Mesendoderm (in vitro differentiated cells): ENCODE measurements at places on chromosomes 1 and 21.

DNA sequence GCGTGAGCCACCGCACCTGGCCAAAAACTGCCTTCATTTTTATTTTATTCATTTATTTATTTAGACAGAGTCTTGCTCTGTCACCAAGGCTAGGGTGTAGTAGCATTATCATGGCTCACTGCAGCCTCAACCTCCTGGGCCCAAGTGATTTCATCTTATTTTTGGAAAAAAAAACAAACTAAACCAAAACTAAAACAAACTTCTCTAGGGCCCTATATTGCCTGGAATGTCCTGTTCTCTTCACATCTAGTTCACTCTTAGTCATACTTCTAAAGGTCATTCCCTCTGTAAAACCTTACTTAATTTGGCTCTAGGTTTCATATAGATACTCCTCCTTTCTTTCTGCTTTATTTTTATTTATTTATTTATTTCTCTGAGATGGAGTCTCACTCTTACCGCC, 15.6 kb downstream of the RPS27 start:
- H3K36me3 ChIP-seq = no peaks in the 10 kb centered on the region
- no peaks in the 10 kb centered on the region for H3K4me1 ChIP-seq
- no peak for DNase-seq
- no peaks in the 10 kb centered on the region for H3K27me3 ChIP-seq
- H3K4me3 ChIP-seq = no peak overlapping the region
- H3K27ac ChIP-seq = no peak overlapping the region

- no peaks in the 10 kb centered on the region for H3K27me3 ChIP-seq
- H3K27ac ChIP-seq = no peak overlapping the region
- H3K4me3 ChIP-seq = no peak overlapping the region
- DNase-seq = no peak
Observed at GRCh38 chr21:39159342-39160063, 23.7 kb downstream of the PSMG1 start.

- H3K27ac ChIP-seq = no peak overlapping the region
- no peak overlapping the region for H3K4me3 ChIP-seq
- no peak for DNase-seq
- H3K36me3 ChIP-seq = no peaks in the 10 kb centered on the region
- H3K4me1 ChIP-seq = no peaks in the 10 kb centered on the region
Observed at GRCh38 chr1:213127074-213127473, 76.0 kb downstream of the RPS6KC1 start.

DNA sequence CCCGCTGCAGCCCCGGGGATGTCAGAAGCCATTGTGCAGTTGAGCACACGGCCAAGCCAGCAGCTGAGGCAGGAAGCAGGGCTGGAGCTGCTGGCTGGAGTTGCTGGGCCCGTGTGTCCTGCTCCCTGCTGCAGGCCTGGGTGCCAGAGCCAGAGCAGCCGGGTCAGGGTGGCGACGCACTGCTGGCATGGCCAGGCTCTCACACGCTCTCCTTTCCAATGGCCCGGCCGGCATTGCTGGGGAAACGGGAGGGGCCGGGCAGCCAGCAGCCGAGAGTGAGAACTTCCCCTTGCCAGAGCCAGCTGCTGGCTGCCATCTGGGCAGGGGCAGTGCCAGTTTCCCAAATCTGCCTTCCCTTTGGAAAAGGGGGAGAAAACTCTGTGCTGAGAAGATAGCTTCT, 82.4 kb upstream of the PROX1 start:
- no peak for DNase-seq
- no peaks in the 10 kb centered on the region for H3K36me3 ChIP-seq
- no peaks in the 10 kb centered on the region for H3K4me1 ChIP-seq
- no peak overlapping the region for H3K4me3 ChIP-seq
- no peak overlapping the region for H3K27ac ChIP-seq

DNA sequence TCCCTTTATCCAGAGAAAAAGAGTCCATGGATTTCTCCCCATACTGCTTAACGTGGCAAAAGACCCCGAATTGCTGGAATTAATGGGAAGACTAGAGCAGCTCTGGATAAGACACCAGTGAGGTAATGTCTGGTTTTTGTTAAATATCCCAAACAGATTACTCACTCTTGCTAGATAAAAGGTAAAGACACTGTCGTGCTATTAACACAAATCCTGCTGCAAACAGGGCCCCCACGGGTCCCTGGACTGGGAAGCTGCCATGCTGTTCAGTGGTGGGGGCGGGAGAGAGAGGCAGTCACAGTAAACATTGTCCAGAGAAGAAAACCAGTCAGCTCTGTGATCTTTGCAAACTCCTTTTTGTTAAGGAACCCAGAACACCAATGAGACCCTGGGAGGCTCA, 15.2 kb upstream of the SRP9 start:
- peaks cover 5% of the 10 kb centered on the region for H3K4me1 ChIP-seq
- peak; percentile 49 for DNase-seq
- no peak overlapping the region for H3K27ac ChIP-seq

DNA sequence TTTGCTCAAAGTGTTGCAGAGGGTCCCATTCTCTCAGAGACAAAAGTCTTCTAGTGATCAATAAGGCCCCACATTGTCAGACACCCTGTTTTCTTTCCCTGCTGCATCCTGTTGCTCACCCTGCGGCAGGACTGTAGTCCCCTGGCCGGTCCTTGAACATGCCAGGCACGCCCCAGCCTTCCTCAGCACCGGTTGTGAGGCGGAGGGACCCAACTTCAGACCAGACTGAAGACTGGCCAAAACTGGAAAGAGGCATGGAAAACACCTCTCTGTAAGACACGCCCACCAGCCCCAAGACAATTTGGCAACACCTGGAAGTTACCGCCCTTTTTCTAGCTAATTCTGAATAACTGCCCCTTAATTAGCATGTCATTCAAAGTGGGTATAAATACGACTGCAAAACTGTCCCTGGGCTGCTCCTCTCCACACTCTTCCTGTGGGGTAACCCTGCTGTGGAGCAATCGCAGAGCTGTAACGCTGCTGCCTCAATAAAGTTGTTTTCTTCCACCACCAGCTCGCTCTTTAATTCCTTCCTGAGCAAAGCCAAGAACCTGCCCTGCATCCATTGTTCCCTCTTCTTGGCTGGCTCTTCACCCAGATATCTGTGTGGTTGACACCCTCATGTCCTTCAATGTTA, 23.8 kb downstream of the PLA2G2A start:
- H3K27ac ChIP-seq = no peak overlapping the region
- H3K27me3 ChIP-seq = no peaks in the 10 kb centered on the region
- no peaks in the 10 kb centered on the region for H3K36me3 ChIP-seq
- no peak overlapping the region for H3K4me3 ChIP-seq
- H3K4me1 ChIP-seq = no peaks in the 10 kb centered on the region
- DNase-seq = no peak

DNA sequence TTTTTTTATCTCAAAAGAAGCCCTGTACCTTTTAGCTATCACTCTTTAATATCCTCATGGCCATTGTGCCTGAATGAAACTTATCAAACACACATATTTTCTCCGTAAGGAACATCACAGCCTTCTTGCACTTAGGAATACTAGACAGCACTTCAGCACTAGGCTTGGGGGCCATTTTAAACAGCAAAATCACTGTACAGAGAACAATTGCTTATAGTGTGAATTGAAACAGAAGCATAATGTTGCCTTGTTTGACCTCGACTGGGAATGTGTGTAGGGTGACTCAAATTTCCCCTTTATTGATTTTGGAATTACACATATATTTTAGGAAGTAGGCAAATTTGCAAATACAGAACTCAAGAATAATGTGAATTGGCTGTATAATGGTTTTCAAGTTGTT, 36.4 kb downstream of the KYAT3 start:
- no peaks in the 10 kb centered on the region for H3K4me1 ChIP-seq
- H3K4me3 ChIP-seq = no peak overlapping the region
- no peaks in the 10 kb centered on the region for H3K27me3 ChIP-seq

- DNase-seq = no peak
- no peaks in the 10 kb centered on the region for H3K27me3 ChIP-seq
- no peak overlapping the region for H3K27ac ChIP-seq
Observed at GRCh38 chr21:32015461-32016139, 142.8 kb downstream of the HUNK start.

GRCh38 chr1:110412576-110412975, 5.1 kb upstream of the LAMTOR5 start:
- no peaks in the 10 kb centered on the region for H3K36me3 ChIP-seq
- H3K27me3 ChIP-seq = no peaks in the 10 kb centered on the region
- H3K4me1 ChIP-seq = peaks cover 1% of the 10 kb centered on the region
- DNase-seq = peak; percentile 91
- no peak overlapping the region for H3K27ac ChIP-seq

DNA sequence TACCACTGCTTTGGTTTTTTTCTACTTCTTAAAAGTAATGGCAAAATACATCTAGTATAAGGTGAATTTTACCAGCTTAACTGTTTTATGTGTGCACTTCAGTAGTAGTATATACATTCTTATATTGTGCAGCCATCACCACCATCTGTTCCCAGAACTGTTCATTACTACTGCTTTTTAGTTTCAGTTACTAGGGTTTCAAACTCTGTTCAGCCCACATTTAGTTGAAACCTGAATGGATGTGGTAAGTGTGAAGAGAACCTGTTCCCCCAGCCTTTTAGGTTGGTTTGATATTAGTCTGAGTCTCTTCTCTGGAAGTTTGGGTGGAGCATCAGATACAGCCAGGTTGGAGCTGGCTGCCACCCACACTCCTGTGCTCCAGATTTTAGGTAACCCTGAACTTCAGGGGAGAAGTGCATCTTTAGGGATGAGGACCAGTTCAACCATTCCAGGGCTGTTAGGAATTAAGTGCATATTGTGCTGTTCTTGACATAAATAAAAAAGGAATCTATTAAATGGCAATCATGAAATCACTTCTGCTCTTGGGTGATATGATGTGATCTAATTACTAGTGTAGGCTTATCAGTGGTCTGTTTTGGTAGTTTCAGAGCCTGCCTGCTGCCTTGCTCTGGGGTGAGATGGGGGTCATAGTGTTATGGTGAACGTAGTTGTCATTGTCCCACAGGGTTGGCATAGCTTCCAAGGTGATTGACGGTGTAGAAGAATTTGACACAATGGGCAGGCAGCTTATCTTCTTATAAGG, 32.1 kb downstream of the URB2 start:
- no peak for DNase-seq
- no peak overlapping the region for H3K27ac ChIP-seq
- H3K27me3 ChIP-seq = no peaks in the 10 kb centered on the region
- H3K36me3 ChIP-seq = peaks cover 3% of the 10 kb centered on the region

DNA sequence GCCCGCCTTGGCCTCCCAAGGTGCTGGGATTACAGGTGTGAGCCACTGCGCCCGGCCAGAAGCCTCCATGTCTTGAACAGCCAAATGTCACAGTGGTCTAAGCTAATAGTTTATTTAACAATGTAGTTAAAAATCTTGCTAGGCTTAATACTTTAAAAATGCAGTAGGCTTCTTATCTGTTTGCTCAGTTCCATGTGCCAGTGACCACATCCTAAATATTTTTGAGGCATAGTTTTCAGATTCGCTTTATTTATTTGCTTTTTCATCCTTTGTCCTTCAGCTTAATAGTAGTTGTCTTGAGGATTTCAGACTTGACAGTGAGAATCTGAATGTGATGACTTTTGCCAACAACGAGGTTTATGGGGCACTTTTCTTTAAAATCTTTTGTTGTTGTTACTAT, 59.9 kb upstream of the PRRX1 start:
- H3K4me3 ChIP-seq = no peak overlapping the region
- H3K27ac ChIP-seq = no peak overlapping the region
- no peaks in the 10 kb centered on the region for H3K27me3 ChIP-seq
- H3K4me1 ChIP-seq = no peaks in the 10 kb centered on the region
- no peaks in the 10 kb centered on the region for H3K36me3 ChIP-seq

- DNase-seq = peak; percentile 59
- H3K27me3 ChIP-seq = peaks cover 1% of the 10 kb centered on the region
- no peak overlapping the region for H3K4me3 ChIP-seq
Observed at GRCh38 chr1:110130113-110130591, 17.9 kb downstream of the UBL4B start.

DNA sequence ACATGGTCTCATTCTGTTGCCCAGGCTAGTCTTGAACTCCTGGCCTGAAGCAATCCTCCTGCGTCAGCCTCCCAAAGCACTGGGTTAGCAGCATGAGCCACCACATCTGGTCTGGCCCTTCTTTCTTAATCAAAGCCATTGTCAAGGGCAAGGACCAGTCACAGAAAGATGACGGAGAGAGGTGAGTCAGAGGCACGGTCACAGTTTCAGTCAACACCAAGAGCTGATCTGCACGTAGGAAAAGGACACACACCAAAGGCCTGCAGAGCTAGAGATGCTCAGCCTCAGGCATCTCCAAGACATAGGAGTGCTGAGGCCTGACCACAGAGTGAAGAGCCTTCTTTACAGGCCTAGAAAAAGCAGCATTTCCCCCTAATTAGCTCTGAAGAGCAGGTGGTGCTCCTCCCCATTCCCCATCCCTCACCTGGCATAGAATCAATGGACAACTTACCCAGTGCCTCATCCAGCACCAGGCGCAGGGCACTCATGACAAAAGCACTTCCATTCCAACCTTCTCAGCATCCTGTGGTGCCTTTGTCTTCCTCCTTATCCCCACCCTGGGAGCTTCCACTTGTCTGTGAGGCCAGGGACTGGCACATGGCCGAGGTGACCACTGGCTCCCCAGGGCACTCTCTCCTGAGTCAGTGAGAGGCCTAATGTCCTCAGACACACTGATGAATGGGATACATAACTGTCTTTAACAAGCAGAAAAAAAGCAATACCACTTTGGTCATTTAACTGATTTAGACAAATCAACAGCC, 139.8 kb downstream of the AJAP1 start:
- no peak for DNase-seq
- H3K27me3 ChIP-seq = no peaks in the 10 kb centered on the region
- no peaks in the 10 kb centered on the region for H3K4me1 ChIP-seq
- no peak overlapping the region for H3K4me3 ChIP-seq
- no peak overlapping the region for H3K27ac ChIP-seq
- H3K36me3 ChIP-seq = no peaks in the 10 kb centered on the region

DNA sequence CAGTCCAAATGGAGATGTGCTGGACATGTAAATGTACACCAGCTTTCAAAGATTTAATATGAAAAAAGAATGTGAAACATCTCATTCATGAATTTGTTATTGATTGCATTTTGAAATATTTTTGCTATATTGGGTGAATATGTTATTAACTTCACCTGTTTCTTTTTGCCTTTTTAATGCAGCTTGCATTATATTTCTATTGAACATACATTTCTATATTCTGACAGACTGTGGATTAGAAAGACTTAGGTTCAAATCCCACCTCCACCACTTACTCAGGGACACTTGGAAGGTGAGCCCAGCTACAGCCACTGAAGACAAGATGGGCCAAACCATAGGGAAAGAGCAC, 37.8 kb downstream of the LRRN2 start:
- no peaks in the 10 kb centered on the region for H3K27me3 ChIP-seq
- no peak for DNase-seq
- no peaks in the 10 kb centered on the region for H3K36me3 ChIP-seq
- peaks cover 10% of the 10 kb centered on the region for H3K4me1 ChIP-seq
- H3K4me3 ChIP-seq = no peak overlapping the region
